ENCODE measurements at places on chromosomes 16 and 17. TPM values are rescaled to one million over a fixed set of nuclear protein-coding genes. Genes with fewer than 3 reads are reported as not detected.
A peak's percentile ranks its signal among the peaks of the same experiment; 100 is the strongest.

- DNase-seq = no peak
- H3K27me3 ChIP-seq = no peaks in the 10 kb centered on the region
- H3K36me3 ChIP-seq = no peaks in the 10 kb centered on the region
- no peak overlapping the region for H3K4me3 ChIP-seq
- H3K4me1 ChIP-seq = peaks cover 25% of the 10 kb centered on the region
Measured at GRCh38 chr17:49364119-49364518, 2.1 kb upstream of the ZNF652 start.

DNA sequence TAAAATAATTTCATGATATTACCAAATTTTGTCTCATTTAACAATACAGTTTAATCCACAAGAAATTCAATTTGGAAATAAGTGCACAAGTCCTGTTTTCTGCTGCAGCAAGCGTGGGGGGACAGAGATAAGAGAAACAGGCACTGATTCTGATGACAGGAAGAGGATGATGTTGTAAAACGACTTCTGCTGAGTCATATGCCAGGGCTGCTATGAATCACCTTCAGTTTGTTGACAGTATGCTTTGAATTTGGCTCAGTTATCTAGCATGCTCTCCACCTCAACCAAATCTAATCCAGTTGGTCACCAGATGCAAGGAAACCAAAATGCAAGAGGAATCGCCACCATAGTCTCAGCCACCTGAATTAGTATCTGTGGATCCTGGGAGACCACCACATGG lies 244.1 kb upstream of the MON1B start:
- H3K27me3 ChIP-seq = no peaks in the 10 kb centered on the region
- no peak overlapping the region for H3K4me3 ChIP-seq
- H3K36me3 ChIP-seq = no peaks in the 10 kb centered on the region
- 0 out of 2 replicates have a peak overlapping the region, but pooled peaks have one; percentile 11 for H3K27ac ChIP-seq
- peaks cover 7% of the 10 kb centered on the region for H3K4me1 ChIP-seq
- DNase-seq = peak; percentile 78

DNA sequence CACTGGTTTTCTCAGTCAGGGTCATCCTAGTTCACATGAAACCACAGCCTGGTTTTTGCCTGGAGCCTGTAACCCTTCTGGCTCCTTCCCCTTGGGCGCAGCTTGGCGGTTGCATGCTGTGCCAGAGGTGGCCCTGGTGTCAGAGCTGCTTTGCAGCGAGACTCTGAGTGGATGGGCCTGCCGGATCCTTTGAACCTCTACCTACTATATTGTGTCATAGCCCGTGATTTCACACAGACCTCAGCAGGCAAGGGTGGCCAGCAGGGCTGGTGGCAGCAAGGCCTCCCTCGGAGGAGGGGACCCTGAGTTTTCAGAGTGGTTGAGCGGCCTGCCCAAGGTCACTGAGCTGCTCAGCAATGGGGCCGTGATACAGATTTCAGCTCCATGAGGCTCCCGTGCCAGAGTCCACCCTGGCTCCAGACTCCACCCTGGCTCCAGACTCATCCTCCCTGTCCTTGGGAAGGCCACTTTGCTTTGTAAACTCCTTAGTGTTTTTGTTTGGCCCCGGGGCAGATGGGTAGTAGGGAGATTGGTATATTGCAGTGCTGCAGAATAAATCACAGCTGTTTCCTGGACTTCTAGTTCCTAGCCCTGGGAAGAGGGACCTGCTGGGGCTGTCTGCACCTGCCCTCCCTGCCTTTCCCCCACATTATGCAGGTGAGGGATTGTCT lies 9.7 kb downstream of the MPRIP start:
- no peak for DNase-seq
- no peak overlapping the region for H3K4me3 ChIP-seq

DNA sequence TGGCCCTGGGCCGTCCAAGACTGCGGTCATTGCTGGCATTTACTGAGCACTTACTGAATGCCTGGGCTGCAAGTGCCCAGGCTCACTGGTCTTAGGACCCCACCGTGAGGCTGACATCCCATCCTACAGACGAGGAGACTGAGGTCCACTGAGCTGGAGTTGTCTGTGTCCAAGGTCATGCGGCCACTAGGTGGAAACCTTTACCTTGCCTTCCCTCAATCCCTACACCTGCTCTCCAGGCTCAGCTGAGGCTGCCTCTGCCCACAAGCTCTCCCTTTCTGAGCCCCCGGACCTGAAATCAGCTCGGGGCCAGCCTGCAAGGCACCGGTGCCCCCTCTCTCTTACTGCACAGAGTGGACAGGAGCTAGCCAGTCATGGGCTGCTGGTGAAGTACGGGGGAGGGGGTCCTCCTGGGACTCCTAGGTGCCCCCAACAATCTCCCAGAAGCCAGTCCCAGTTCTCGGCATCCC lies 1.5 kb downstream of the CASKIN1 start:
- H3K4me3 ChIP-seq = peak overlapping the region; percentile 59
- peaks cover 12% of the 10 kb centered on the region for H3K4me1 ChIP-seq
- no peak overlapping the region for H3K27ac ChIP-seq

DNA sequence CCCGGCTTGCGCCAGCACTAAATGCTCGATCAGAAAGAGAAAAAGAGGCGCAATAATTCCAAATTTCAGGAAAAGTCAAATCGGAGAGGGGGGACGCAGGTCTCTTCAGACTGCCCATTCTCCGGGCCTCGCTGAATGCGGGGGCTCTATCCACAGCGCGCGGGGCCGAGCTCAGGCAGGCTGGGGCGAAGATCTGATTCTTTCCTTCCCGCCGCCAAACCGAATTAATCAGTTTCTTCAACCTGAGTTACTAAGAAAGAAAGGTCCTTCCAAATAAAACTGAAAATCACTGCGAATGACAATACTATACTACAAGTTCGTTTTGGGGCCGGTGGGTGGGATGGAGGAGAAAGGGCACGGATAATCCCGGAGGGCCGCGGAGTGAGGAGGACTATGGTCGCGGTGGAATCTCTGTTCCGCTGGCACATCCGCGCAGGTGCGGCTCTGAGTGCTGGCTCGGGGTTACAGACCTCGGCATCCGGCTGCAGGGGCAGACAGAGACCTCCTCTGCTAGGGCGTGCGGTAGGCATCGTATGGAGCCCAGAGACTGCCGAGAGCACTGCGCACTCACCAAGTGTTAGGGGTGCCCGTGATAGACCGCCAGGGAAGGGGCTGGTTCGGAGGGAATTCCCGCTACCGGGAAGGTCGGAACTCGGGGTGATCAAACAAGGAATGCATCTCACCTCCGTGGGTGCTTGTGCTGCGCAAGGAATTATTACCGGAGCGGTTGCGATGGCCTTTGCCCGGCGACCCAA lies 4.0 kb upstream of the DLX4 start:
- no peaks in the 10 kb centered on the region for H3K36me3 ChIP-seq
- no peak overlapping the region for H3K4me3 ChIP-seq
- H3K27me3 ChIP-seq = peaks cover 52% of the 10 kb centered on the region
- H3K27ac ChIP-seq = no peak overlapping the region
- DNase-seq = no peak
- H3K4me1 ChIP-seq = no peaks in the 10 kb centered on the region

DNA sequence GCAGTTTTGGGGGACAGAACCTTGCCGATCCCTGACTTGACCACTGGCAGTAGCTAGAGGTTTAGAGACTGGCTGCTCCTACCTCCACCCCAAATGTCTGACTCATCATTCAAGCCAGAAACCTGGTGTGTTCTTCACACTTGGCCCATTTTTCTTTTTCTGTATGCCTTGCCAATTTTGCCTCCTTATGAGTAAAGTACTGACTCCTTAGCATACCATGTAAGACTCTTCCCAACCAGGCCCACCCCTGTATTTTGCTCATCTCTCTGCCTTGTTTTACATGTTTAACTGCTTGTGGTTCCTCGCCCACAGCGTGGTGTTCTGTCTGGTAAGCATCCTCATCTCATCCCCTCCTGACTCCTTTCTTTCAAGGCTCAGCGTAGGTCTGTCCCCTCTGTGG lies 37.9 kb downstream of the NUP88 start:
- H3K36me3 ChIP-seq = peaks cover 51% of the 10 kb centered on the region
- H3K27ac ChIP-seq = no peak overlapping the region
- no peaks in the 10 kb centered on the region for H3K27me3 ChIP-seq
- no peak overlapping the region for H3K4me3 ChIP-seq

DNA sequence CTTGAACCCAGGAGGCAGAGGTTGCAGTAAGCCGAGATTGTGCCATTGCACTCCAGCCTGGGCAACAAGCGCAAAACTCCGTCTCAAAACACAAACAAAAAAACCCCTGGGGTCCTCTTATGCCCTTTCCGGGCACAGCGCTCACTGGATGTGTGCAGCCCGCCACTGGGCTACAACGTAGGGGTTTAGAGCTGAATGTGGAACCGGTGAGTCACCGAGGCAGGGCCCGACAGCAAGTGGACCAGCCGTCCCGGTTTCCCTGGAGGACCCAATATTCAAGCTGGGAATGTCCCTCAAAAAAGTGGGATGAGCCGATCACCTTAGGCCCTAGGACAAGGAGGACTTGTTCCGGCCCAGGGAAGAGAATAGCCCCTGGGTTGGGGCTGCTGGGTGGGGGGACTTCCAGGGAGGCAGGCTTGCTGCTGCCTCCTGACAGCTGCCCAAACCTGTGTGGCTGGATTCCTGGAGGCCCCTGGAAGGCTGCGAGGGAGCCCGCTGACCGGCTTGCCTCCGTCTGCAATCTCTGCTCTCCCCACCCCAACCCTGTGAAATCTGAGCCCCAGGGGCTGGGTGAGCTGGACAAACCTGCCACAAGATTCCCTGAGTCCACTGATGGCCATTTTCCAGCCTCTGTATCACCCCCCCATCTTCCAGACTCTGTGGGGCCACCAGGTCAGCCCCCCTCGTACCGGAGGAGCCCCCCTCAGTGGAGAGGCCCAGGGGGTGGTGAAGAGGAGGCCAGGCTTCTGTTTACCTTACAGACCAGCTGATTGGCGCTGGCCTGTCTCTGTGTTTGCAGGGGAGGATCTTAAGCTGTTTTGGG lies 2.9 kb upstream of the CLDN9 start:
- no peaks in the 10 kb centered on the region for H3K27me3 ChIP-seq
- H3K4me3 ChIP-seq = peak overlapping the region; percentile 53
- H3K27ac ChIP-seq = peak overlapping the region; percentile 75

GRCh38 chr16:88613911-88614817 lies 24.2 kb upstream of the IL17C start:
- H3K27me3 ChIP-seq = no peaks in the 10 kb centered on the region
- DNase-seq = no peak
- no peak overlapping the region for H3K27ac ChIP-seq
- H3K4me3 ChIP-seq = no peak overlapping the region

DNA sequence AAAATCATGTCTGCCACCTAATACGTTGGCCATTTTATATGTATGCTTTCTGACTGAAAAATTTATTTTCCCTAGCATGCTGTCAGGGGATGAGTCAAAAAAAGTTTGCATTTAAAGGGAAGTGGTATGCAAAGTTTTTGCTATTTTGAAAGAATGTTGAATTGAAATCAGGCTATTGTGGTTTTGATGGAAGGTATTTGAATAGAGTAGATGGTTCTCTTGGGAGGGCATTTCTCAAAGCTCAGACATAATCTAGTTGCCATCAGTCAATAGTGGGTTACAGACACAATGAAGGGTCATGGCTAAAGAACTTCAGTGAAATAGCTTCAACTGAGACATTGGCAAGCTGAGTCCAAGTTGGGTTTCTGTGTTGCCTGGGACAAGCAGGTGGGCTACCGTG lies 102.4 kb downstream of the MAP2K6 start:
- no peaks in the 10 kb centered on the region for H3K36me3 ChIP-seq
- no peaks in the 10 kb centered on the region for H3K27me3 ChIP-seq
- no peaks in the 10 kb centered on the region for H3K4me1 ChIP-seq
- H3K4me3 ChIP-seq = no peak overlapping the region

GRCh38 chr16:85612191-85612800 lies 826 bp upstream of the GSE1 start:
- H3K4me3 ChIP-seq = peak overlapping the region; percentile 87
- peaks cover 3% of the 10 kb centered on the region for H3K36me3 ChIP-seq
- H3K27me3 ChIP-seq = no peaks in the 10 kb centered on the region
- peak; percentile 88 for DNase-seq

- no peaks in the 10 kb centered on the region for H3K27me3 ChIP-seq
- H3K4me3 ChIP-seq = no peak within 1 kb of the TSS
Measured at GRCh38 chr16:2236337-2237101, at the start of gene DNASE1L2. TSS of gene DNASE1L2 (plus strand) at chr16:2236444. CDS start at chr16:2236817, 373 bp downstream.

DNA sequence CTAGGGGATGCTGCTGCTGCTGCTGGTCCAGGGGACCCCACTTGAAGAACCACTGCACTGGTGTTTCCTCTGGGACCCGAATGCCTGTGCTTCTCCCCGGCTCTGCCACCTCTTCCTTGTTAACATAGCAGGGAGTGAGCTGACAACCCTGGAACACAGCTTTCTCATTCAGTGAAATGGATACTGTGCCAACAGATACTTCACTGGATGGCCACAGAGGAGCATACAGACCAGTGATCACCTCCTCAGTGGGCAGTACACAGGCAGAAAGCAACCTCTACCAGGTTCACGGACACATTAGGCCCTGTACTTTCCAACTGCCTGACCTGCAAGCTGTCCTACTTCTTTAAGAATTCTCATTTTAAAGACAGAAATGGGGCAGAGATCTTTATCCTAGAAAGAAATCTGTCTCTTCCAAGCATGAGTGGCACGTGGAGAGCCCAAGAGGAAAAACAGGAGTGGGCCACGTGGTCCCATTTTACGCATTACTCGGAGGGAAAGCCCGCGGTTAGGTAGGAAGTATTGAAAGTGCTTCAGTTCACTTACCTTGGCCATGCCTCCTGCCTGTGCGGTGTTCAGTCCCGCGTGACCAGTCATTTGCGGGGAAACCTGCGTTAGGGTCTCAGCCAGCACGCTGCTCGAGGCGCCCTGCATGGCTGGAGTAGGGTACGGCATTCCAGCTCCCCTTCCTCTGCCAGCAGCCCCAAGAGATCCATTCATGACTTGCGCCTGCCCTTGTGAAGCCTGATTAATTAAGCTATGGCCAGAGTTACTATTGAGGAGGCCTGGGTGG lies 30.6 kb downstream of the CREBBP start:
- H3K27ac ChIP-seq = no peak overlapping the region
- DNase-seq = no peak
- H3K4me3 ChIP-seq = no peak overlapping the region

- no peak for DNase-seq
- H3K27me3 ChIP-seq = 0 out of 2 replicates have a peak, but pooled peaks cover 13% of the 10 kb centered on the region
- no peak overlapping the region for H3K4me3 ChIP-seq
- no peaks in the 10 kb centered on the region for H3K36me3 ChIP-seq
- no peaks in the 10 kb centered on the region for H3K4me1 ChIP-seq
- H3K27ac ChIP-seq = no peak overlapping the region
Measured at GRCh38 chr16:24164416-24164815, 91.7 kb upstream of the CACNG3 start.

DNA sequence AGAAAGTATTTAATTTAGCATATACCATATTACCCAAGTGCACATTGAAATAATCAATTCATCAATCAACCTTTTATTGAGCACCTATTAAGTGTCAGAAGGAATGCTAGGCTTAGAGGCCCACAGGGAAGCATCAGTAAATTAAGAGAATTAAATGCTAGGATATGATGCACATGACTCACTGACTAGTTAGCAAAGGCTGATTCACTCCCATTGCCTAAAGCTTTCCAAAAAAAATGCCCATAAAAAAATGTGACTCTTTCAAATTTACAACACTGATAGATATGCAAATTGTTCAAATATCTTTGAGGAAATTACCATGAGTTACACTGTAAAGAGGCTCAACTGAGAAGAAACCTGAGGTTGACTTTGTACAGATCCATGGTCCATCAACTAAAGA lies 883.3 kb downstream of the CDH11 start:
- H3K27me3 ChIP-seq = no peaks in the 10 kb centered on the region
- H3K36me3 ChIP-seq = no peaks in the 10 kb centered on the region
- peak; percentile 74 for DNase-seq
- H3K27ac ChIP-seq = peak overlapping the region; percentile 58
- no peak overlapping the region for H3K4me3 ChIP-seq

NACA2 gene
- total RNA-seq = not detected

KRT13 gene
- total RNA-seq = 1.4 TPM

SLC4A1 gene
- not detected for total RNA-seq

ELOB gene
- total RNA-seq = 203 TPM

EXOC3L1 gene
- not detected for total RNA-seq

SLFN11 gene
- total RNA-seq = 13.9 TPM

KCNH4 gene
- not detected for total RNA-seq
